ENCODE measurements at places on chromosomes 4 and X.

DNA sequence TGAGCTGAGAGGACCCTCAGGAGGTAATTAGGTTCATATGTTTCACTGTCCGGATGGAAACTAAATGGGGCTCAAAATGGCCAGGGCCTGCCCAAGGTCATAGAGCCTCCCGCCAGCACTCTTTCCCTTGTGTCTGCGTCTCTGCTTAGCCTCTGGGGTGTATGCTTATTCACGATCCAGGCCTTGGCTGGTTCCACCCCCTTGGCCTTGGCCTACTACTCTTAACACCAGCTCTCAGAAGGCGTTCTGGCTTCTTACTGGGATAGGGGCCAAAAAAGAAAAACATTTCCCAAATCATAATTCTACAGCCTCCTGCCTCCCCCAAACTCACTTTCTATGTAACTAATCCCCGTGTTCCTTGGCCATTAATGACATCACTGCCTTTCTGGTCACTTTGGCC, 68.8 kb downstream of the RTL5 start:
- no peak for DNase-seq

- no peak for DNase-seq
Measured at GRCh38 chr4:37604461-37604860, 81.7 kb downstream of the RELL1 start.

- DNase-seq: no peak
Measured at GRCh38 chr4:151540728-151541388, 131.9 kb downstream of the FHIP1A start.

DNA sequence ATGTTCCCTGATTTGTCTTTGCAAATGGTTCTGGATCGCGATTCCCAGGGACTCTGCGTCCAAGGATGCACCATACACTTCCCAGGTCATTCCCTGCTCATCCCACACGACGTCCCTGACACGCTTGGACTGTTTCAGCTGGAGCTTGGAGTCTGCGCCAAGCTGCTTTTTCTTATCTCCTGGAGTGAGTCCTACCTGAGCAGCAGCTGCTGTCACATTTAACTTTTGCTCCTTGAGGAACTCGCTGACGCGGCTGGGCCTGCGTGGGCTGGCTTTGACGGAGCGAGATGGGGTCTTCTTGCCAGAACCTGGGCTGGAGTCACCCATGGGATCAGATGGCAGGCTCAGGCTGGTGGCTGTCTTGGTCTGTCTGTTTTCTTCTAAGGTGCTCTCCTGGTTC, 59.6 kb downstream of the GPRIN3 start:
- DNase-seq: no peak

GRCh38 chr4:114673306-114673705, 74.7 kb downstream of the UGT8 start:
- no peak for DNase-seq

GRCh38 chr4:22442956-22443355, 72.9 kb downstream of the ADGRA3 start:
- DNase-seq: no peak

- no peak for DNase-seq
Measured at GRCh38 chr4:40838742-40839141, 89.0 kb downstream of the NSUN7 start.

DNA sequence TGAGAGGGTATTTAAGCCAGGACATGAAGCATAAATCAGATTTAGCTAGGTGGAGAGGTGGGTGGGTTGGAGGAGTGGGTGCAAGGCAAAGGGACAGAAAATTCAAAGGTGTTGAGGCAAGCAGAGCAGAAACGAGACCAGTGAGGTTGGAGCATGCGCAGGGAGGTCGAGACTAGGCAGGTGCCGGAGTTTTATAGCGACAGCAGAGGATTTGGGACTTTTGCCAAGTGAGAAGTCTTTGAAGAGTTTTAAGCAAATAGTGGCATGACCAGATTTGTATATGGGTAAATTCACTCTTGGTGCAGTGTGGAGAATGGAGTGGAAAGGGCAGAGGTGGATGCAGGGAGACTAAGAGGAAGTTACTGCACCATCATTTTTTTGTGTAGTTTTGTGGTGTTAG, 107.0 kb upstream of the TLR2 start:
- DNase-seq: no peak

DNA sequence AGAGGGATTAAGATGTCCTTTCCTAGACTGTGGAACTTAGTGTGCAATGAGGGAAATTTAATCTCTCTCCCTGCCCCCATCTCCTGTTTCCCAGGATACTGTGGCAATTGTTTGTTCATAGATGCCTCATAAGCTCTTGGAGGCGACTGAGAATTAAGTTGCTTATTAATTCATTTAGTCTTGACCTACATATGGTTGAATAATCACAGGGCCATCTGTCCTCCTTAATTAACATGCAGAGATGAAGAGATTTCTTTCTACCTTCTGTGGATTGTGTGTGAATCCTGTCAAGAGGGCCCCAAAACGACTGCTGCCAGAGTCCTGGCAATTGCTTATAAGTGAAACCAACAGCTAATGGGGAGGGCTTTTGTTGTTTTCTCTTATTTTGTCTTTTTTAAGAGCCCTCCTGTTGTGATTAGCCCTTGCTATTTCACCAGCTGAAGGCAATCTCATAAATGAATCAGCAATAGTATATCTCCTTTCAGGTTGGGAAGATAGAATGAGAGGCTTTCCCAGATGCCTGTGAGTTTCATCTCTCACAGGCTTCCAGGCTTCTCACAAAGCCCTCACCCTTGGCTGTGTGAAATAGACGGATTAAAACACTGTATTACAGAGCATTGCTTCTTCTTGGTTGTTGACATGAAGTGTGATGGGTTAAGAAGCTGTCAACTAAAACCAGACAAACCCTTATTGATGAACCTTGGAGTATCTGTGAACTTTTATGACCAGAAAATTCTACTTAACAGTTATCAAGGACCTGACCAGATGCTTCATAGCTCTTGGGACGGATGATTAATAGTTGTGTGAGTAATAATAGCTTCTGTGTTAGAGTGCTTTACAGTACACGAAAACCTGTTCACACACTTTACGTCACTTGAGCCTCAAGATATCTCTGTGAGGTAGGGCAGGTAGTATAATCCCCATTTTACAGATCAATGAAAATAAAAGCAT, 58.5 kb downstream of the PGRMC2 start:
- no peak for DNase-seq

DNA sequence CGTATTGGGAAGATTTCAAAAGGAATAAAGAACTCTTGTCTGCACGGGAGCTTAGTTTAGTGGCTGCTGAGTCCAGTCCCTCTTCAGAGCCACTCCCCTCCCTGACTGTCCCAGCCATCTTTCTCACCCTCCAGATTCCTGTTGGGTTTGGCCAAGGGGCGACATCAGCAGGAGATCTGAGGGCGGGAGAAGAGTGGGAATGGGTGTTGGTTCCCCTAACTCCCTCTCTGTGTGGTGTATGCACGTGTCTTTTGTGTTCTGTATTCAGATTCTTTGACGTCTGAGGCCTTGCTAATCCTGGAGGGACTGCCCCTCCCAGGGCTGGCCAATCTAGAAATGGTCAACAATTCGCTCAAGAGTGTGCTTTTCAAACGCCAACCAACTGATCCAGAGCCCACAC, 37.4 kb downstream of the CYTL1 start:
- DNase-seq: no peak

DNA sequence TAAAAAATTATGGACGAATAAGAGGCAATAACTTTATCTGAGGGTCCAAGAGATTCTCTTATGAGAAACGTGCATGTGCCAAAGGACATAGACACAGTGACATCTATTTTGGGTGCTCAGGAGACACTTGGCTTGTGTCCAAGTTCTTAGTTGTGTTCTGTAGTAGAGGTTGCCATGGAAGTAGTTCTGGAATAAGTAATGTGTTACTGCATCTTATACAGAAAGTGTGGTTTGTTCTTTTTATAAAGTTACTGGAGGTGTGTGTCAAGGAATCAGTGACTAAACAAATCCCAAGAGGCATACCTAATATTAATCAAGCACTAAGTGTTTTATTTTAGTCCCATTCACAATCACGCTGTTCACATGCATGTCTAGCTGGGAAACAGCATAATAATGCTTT, 305.7 kb downstream of the ARHGAP24 start:
- no peak for DNase-seq

DNA sequence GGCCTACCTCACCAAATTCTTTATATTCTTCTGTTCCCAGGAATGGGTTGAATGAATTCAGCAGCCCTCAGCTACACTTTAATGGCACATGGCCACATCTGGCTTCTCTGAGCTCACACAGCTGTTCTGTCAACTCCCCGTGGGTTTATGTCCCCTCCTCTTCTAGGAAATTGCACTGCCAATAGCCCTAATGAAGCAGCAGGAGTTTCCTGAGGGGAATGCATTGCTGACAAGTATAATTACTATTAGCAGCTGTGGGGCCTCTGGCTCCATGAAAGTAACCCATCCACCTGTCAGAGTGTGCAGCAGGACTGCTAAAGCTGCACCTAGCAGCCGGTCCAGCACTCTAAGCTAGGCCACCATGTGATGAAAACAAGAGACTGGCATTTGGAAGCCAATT, 50.3 kb downstream of the FTHL17 start:
- DNase-seq: no peak

- no peak for DNase-seq
Measured at GRCh38 chrX:8390771-8391170, 73.9 kb upstream of the VCX3B start.

- DNase-seq: no peak
Measured at GRCh38 chr4:108796173-108796572, 33.3 kb upstream of the ETNPPL start.

GRCh38 chrX:27966955-27967354, 14.3 kb downstream of the DCAF8L1 start:
- DNase-seq: no peak

- no peak for DNase-seq
Measured at GRCh38 chrX:138885886-138886285, 174.4 kb upstream of the FGF13 start.

- DNase-seq: no peak
Measured at GRCh38 chr4:42488554-42488953, 91.3 kb downstream of the SHISA3 start.

DNA sequence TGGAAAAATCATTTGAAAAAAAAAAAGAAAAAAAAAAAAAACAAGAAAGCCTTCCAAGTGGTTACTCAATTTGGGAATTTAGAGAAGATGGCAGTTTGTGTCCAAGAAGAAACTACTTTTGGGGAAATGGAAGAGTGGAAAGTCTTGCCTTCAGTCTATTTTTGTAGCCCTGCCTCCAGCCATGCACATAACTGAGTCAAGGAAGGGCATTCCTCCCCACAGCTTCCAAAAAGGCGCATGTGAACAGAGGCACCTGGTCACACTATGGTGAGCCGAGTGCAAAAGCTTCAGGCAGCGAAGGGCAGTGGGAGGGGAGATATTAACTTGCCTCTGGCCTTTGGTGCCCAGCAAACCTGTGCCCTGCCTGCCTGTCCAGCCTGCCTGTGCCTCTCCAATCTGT, 163.7 kb downstream of the SMIM20 start:
- no peak for DNase-seq

DNA sequence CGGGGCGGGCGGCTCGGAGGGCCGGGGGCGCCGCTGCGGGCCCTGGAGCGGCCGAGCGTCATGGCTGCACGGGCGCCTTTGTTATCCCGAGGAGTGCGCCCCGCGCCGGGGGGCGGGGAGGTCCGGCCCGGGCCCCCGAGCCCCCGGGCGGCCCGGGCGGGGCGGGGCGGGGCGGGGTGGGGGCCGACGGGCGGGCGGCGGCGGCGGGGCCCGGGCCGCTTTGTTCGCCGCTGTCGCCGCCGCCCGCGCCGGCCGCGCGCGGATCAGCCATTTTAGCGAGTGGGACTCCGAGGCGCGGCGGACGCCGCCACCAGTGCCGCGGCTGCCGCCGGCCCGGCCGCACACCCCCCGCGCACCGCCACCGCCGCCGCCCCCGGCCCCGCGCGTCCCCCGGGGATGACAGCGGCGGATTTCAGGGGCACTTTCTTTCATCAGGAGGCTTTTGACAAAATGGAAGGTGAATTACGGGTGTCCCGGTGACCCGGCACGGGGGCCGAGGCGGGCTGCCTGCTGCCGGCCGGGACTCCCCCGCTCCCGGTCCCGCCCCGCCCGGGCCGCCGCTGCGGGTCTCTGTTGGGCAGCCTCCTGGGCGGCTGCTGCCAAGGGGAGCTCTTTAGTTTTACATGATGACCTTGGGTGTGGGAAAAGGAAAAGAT, 1.2 kb downstream of the HMGB3 start:
- DNase-seq: no peak

- DNase-seq: no peak
Measured at GRCh38 chrX:112784692-112785091, 55.9 kb downstream of the AMOT start.

GRCh38 chr4:113012786-113013185, 36.7 kb upstream of the ANK2 start:
- DNase-seq: no peak

GRCh38 chrX:93673869-93674271, at the start of gene FAM133A:
Gene FAM133A (plus strand): TSS chrX:93674206. CDS start chrX:93709420, 35,214 bp downstream.
- DNase-seq: no peak

DNA sequence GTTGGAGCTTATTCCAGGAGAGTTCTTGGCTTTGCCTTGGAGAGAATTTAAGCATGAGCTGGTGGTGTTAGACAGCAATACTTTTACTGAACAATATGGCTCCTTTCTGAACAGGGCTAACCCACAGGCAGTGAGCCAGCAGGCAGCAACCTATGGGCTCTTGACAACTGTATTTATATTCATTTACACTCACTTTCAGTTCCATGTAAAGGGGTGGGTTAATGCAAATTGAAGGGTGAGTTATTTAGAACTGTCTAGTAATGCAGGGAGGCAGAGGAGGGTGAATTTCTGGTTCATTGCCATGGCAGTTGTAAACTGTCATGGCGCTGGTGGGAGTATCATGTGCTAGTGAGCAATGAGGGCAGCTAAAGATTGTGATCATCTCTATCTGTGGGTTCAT, 15.7 kb downstream of the FOXR2 start:
- no peak for DNase-seq

DNA sequence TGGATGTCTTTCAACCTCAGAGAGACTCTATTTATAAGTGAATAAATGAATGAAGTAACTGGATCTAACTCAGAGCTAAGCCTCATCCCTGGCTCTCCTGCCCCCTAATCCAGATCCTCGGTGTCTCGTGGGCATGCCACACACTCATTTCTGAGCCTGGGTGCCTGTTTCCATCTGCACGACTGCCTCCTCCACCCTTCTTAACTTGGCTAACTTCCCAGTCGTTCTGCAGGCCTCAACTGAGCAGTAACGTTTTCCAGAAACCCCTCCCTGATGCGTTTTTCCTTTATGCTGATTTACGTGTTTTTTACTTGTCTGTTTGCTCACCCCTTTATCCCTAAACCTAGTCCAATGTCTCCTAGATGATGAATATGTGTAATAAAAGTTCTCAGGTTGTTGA, 186.9 kb upstream of the HS3ST1 start:
- no peak for DNase-seq

GRCh38 chr4:88457307-88458103, 586 bp downstream of the HERC5 start:
- peak; percentile 16 for DNase-seq

- DNase-seq: no peak
Measured at GRCh38 chrX:136784231-136784630, 3.5 kb upstream of the ARHGEF6 start.

GRCh38 chr4:83093060-83093640, 21.4 kb downstream of the PLAC8 start:
- DNase-seq: no peak

DNA sequence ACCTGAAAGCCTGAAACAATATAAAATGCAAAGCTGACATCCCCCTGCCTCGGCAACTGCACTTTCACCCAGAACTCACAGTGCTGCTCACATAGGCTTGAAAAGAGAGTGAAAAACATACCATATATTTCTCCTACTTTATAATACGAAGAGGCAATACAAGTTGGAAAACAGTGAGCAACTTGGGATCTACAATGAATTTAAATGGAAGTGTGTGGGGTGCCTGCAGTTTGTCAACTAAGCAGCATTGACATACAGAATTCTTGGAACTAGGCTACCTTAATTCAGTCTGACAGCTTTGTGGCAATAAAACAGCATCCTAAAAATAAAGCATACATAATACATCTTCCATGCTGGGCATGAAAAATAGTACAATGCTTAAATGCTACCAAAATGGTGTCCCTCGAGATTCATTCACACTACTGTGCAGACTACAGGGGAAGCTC, 8.0 kb downstream of the GASK1B start:
- DNase-seq: no peak

Data from stimulated activated CD4-positive, alpha-beta T cell treated with anti-CD3 and anti-CD28 coated beads, Interleukin-15, amount 100 ng/mL, for 1 hour (primary cell).